ENCODE measurements at places on chromosomes 6 and 20.

- no peak for DNase-seq
These were observed 153.5 kb upstream of the MLN start for GRCh38 chr6:33957131-33957891.

- DNase-seq, result peak; percentile 83
These were observed 65.5 kb upstream of the FYN start for GRCh38 chr6:111938710-111939109.

GRCh38 chr6:86331265-86331840, 606.0 kb upstream of the HTR1E start:
- DNase-seq, result no peak

- DNase-seq, result no peak
These were observed 13.6 kb upstream of the ZNF335 start for GRCh38 chr20:45985573-45985972.
